ENCODE measurements at places on chromosomes 7 and 10. TPM values are rescaled to one million over a fixed set of nuclear protein-coding genes. Genes with fewer than 3 reads are reported as not detected.

- no peak for DNase-seq
These were observed 213.9 kb upstream of the SH2B2 start for GRCh38 chr7:102072636-102073209.

- DNase-seq, result no peak
These were observed 53.0 kb downstream of the ARHGAP12 start for GRCh38 chr10:31875608-31876007.

- peak; percentile 43 for DNase-seq
These were observed 12.4 kb downstream of the CALY start for GRCh38 chr10:133324198-133324792.

GRCh38 chr7:3957472-3958108, 656.5 kb downstream of the SDK1 start:
- no peak for DNase-seq

DNA sequence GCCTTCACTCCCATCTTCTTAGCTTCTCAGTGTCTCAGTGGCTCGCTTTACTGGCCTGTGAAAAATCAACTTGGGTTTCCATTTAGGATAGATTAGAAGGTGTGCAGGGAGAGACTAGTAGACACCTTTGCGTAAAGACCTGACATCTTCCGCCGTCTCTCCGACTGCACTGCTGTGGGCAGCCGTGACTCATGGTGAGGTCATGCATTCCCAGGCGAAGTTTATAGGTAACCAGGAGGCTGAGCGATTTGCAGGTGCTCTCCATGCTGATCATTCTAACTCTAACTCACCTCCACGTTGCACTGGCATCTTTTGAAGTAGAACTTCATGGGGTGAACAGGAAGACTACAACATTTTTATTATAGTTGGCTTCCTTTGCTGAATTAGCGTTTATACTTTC, 68.0 kb upstream of the ZNF438 start:
- DNase-seq, result no peak

GRCh38 chr7:116812860-116813259, 49.5 kb upstream of the CAPZA2 start:
- DNase-seq, result no peak

DNA sequence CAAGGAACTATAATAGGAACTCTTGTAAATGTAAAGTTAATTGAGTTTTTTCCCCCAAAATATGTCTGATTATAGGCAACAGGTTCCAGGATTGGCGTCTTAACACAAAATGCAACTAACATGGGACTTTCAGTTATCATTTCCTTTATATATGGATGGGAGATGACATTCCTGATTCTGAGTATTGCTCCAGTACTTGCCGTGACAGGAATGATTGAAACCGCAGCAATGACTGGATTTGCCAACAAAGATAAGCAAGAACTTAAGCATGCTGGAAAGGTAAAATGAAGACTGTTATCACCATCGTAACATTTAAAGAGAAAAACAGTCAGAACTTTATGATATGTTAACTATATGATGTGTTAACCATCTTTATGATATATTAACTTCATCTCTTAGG, 63.7 kb downstream of the SP8 start:
- no peak for DNase-seq

GRCh38 chr7:26477381-26477990, 185.8 kb downstream of the SNX10 start:
- no peak for DNase-seq

GRCh38 chr10:22325272-22326144, 4.6 kb downstream of the BMI1 start:
- peak; percentile 44 for DNase-seq

GRCh38 chr10:47077941-47078340, 166.7 kb downstream of the PTPN20 start:
- no peak for DNase-seq

- DNase-seq, result no peak
These were observed 53.9 kb downstream of the SHH start for GRCh38 chr7:155758348-155758747.

- DNase-seq, result no peak
These were observed 9.0 kb upstream of the STARD3NL start for GRCh38 chr7:38168890-38169570.

- DNase-seq, result no peak
These were observed 21.9 kb downstream of the ADCYAP1R1 start for GRCh38 chr7:31074120-31074383.

- DNase-seq, result no peak
These were observed 591.4 kb downstream of the SORCS1 start for GRCh38 chr10:106573106-106573505.

DNA sequence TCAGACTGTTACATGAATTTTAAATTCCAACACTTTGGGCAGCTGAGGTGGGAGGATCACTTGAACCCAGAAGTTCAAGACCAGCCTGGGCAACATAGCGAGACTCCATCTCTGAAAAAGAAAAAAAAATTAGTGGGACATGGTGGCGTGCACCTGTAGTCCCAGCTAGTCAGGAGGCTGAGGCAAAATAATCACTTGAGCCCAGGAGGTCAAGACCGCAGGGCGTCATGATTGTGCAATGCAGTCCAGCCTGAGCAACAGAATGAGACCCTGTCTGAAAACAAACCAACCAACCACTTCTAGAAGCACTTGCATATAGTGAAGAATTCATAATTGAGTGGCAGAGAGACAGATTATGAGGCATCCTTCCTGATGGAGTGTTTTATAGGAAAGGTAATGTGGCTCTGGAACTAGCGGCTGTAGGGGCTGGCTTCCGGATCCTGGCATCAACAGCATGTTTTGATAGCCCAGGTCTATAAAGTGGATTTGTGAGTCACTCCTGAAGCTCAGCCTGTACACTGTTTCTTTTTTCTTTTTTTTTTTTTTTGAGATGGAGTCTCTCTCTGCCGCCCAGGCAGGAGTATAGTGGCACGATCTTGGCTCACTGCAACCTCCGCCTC, 40.3 kb upstream of the RSBN1L start:
- no peak for DNase-seq

GRCh38 chr10:14396411-14397048, 65.8 kb upstream of the FRMD4A start:
- peak; percentile 70 for DNase-seq

DNA sequence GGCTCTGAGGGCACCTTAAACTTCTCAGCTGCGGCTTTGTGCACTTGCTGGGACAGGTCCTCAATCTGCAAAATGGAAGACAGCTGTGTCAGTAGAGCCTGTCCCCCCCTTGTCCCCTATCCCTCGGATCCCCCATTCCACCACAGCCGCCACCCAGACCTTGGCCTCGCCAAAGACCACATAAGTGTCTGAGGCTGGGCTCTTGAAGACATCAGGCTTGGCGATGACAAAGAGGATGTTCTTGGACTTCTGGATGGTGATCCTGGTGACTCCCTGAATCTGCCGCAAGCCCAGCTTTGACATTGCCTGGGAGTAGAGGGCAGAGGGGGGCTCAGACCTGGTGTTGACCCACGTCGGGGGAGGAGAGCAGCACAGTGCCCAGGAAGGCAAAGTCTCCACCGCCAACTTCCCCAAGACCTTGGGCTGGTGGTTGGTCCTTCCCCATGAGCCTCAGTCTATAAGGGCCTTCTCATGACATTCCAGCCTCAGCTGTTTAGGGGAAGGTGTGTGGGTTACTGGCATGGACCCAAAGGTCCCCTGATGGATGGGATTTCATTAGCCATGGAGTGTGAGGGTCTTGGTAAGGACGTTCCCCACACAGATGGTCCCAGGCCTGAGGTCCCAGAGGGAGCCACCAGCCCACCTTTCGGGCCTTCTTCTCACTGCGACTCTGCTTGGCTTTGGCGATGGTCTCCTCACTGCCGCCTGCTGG, 7.7 kb downstream of the NACAD start:
- DNase-seq, result no peak

DNA sequence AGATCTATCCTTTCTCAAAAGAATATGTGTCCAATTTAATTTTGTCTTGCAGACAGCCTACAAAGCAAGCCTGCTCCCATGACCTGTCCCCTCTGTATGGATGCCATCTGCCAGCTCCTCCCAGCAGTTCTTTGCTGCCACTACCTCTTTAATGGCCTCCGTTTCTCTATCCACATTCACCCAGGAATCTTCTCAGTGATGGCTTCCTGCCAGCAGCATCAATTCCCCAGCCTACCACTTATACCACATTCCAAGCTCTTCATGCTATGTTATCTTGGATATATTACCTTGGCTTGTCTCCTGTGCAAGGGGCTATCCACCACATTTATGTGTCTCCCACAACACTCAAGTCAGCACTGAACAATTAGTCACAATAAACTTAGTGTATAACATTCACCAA, 133.2 kb downstream of the VPS50 start:
- no peak for DNase-seq

DNA sequence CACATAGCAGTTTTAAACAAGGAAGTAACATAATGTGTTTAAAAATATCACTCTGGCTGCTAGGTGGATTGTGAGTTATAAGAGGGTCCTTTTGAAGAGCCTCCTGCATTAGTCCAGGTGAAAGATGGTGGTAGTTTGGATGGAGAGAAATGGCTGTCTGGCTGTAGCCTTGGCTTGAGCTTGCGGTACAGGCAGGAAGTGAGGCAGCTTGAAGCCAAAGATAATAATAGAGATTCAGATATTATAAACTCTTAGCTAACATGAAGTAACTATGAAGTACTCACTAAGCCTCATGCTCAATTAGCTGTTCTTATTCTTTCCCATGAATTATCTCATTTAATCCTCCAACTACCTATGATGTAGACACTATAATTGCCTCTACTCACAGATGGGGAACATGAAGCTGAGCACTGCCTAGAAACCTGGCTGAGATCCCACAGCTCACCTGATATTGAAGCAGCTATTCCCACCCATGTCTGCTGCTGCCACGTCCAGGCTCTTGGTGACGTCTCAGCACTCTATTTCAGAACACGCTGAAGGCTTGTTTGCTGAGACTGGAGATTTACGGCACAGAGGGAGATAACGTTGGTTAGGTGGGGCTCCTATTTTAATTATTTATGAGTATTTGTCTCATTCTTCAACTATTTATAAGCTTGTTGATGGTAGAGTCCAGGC, 10.4 kb downstream of the C10orf120 start:
- DNase-seq, result no peak

DYDC2 gene
- not detected for total RNA-seq

HELLS gene
- 83.2 TPM for total RNA-seq

NEUROG3 gene
- total RNA-seq, result not detected

SPDYE16 gene
- not detected for total RNA-seq

SPDYE2B gene
- total RNA-seq, result not detected

Data from G401 (cell line).